Activated CD8-positive, alpha-beta memory T cell treated with anti-CD3 and anti-CD28 coated beads, Interleukin-2, amount 50 U/mL, for 48 hours (primary cell): ENCODE measurements at places on chromosomes 2 and 18.

- no peak for DNase-seq
Measured at GRCh38 chr2:98063291-98063854, 23.6 kb upstream of the VWA3B start.

GRCh38 chr2:20370191-20370590 is 19.5 kb upstream of the PUM2 start:
- peak; percentile 10 for DNase-seq

DNA sequence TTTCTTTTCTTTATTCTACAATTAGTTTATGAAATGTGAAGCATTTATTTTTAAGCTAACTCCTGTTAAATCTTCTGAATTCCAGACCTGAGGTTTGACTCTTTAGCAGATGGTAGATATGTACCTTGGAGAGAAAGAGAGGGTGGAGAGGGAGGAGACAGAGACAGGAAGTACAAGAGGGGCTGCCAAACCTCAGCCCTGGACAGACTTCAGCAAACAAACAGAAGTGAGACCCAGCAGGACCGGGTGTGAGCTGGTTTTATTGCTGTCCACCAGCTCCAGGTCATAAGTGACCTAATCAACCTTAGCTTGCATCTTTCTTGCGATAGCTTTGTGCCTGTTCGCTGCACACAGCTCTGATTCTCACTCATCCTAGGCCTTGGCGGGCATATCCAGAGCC is 168.6 kb downstream of the CNTNAP5 start:
- no peak for DNase-seq

GRCh38 chr2:45889620-45890370 is 238.3 kb downstream of the PRKCE start:
- no peak for DNase-seq

DNA sequence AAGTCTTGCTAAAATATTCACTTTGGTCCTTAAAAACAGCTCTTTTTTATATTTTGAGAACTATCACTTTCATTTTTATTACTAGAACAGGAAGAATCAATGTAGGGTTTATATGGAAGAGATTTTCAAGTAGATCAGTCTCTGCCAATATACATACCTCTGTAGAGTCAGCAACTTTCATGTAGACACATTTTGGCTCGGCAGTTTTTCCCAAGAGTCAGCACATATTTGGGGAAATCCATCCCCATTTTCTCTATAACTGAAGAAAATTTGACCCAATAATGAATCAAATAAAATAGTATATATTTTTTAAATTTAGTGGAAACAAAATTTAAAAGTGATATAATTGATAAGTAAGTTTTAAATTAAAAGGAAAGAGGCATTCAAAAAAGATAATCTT is 329.8 kb upstream of the TFPI start:
- DNase-seq, result no peak

DNA sequence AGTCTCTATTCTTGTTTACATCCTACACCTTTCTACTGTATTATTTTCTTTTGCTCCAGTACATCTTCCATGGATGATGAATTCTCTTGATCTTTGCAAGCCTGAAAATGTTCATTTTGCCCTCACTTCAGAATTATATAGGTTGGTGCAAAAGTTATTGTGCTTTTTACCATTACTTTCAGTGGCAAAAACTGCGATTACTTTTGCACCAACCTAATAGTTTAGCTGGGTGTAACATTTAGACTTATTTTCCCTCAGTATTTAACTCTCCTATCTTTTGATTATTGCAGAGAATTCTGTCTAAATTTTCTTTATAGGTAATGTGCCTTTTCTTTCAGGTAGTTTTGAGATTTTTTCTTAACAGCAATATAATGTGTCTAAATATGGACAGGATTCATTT is 81.8 kb downstream of the SS18 start:
- no peak for DNase-seq

DNA sequence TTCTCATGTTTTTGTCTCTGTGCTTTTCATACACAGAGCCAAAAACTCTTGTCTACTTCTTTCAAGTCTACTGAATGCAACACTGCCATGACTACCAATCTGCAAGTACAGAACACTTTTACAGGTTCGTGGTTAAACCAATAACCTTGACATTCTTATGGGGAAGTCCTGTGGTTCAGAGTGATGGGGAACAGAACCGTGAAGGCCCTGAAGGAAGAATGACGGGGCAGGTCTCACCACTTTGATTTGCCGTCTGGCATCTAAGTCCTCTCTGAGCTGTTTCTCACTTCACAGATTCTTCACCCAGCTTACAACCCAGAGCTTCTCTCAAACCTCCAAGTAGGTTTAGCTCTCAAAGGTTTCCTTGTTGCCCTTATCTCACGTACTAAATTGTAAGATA is 117.5 kb upstream of the SNTG2 start:
- DNase-seq, result no peak

DNA sequence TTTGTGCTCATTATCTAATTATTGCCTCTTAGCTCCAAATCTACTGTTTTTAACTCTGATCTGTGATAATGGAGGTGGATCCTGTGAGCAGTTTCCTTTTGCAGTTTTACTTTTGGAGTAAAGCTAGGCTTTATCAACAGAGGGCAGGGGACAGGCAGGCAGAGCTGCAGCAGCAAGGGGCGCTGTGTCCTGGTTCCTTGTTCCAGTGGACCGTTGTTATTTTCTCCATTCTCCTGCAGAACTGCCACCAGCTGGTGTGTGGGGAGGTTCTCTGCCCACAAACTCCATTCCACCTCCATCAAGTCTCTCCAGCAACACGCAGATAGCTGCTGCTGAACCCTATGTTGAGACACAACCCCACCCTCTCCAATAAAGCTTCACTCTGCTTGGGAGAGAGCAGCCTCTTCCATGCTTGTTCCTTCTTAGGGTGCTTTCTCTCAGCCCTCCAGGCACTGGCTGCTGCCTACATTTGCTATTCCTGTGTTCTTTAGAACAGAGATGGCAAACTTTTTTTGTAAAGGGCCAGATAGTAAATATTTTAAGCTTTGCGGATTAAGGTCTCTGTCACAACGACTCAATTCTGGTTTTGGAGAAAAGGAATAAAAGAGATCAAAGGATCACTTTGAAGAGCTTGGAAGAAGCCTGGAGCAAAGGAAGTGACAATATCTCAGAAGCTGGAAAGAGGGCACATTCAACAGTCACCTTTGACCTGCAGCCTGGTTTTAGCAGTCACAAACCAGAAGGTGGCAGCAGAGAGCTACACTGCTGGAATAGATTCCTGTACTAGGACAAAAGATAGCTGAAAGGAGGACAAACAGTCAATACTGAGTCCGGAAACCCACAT is 208.8 kb downstream of the CCDC178 start:
- DNase-seq, result peak; percentile 71

DNA sequence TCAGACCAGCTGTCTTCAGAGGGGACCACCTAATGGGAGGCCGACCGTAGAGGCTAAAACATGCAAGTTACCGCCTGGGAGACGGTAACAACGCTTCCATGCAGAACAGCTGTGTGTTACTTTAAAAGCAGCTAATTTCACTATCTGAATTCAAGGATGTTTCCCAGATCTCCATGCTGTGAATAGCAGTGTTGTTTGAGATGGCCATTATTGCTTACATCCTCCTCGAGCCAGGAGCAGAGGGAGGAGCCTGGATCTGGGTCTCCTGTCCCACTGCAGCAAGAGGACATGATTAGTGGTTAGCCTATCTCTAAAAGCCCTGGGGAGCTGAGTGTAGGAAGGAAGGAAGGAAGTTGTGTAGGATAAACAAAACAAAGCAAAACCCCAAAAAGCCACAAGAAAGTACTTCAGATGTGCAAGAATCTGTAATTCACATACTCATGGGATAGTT is 50.9 kb downstream of the ACTR2 start:
- DNase-seq, result no peak

DNA sequence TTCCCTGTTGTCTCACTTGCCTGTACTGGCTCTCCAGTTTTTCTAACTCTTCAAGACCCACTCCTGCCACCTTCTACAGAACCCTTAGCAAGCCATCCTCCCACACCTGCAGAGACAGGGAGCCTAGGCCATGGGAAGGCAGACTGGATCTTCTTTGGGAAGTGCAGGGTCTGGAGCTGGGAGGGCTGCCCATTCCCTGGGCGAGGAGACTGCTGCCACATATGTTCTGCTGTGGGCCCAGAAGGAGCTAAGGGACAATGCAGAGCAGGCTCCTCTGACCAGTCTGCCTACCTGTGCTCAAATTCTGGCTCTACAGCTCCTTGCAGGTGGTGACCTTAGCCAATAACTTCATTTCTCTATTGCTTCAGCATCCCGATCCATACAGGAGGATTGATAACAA is 152.1 kb upstream of the CELF4 start:
- no peak for DNase-seq

DNA sequence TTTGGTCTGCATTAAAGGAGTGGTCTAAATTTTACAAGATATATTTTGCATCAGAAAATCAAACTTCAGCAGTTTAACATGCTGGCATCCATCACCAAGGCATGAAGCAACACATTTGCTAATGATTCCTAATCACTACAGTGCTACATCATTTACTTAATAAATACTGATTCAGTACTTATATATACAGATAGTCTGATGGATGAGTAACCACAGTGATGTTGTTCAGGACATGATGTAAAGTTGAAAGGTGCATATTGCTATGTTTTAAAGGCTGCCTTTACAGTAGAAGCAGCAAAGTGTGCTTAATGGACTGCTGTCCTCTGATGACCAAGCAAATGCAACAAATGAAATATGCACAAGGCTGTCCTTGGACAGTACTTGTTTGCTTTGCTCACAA is 11.1 kb downstream of the SUPT7L start:
- no peak for DNase-seq

DNA sequence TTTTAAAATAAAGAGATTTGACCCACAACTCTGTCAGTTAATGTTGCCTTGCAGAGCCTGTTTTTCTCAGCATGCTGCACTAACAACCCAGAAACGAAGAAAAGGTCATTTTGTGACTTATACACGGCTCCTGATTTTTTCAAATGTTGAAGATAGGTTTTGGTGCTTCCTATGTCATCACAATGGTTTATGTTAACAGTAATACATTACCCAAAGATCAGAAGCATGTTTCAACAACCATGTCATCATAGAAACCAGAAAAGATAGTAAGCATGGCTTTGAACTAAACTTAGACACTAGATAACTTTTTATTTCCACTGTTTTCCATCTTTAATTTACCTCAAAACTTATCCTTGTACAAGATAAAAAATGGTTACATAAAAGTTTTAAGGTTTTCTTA is 10.1 kb downstream of the BAZ2B start:
- no peak for DNase-seq

- DNase-seq, result no peak
Measured at GRCh38 chr2:106089611-106090010, 104.5 kb downstream of the UXS1 start.

- DNase-seq, result no peak
Measured at GRCh38 chr2:191629001-191629453, 48.9 kb upstream of the NABP1 start.

DNA sequence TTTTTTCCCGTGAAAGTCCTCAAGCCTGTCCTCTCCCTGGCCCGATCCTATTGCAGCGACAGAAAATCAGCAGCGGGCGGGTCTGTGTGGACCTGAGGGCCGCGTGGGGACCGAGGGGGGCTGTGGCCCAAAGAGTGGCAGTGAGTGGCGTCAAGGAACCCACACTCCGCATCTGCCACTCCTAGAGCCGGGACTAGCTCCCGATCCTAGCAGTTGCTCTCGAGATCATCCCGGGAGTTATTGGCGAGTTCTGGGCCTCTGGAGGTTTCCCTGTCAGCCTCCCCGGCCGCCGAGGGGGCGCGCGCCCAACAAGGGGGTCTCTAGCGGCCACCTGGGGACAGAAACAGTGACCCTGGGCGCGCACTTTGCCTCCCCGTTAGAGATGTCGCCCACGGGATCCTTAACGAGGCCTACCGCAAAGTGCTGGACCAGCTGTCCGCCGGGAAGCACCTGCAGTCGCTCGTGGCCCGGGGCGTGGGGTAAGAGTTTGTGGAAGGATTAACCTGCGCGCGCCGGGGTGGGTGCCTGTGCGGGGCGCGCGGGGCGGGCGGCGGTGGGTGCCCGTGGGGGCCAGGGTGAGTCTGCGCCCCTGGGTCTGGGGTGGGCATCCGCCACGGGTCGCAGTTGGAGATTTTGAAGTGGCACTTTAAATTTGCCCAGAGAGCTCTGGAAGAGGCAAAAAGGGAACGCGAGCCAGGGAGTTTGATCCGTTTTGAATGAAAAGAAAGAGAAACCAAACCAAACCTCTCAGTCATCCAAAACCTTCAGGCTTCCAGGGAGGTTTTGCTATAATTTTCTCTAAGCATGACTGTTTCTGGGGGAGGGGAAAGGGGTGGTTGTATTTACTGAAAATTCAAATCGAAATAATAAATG is 3.5 kb downstream of the ADCYAP1 start:
- DNase-seq, result peak; percentile 56

GRCh38 chr2:75870651-75871137 is 160.0 kb upstream of the GCFC2 start:
- no peak for DNase-seq

GRCh38 chr2:74530239-74531187 is 780 bp downstream of the HTRA2 start:
- peak; percentile 72 for DNase-seq

GRCh38 chr18:76495006-76495370 is at the start of gene ZNF516:
Gene ZNF516, minus strand, starts transcription at chr18:76495242. Its CDS starts 52,188 bp downstream, at chr18:76443054.
- no peak for DNase-seq

DNA sequence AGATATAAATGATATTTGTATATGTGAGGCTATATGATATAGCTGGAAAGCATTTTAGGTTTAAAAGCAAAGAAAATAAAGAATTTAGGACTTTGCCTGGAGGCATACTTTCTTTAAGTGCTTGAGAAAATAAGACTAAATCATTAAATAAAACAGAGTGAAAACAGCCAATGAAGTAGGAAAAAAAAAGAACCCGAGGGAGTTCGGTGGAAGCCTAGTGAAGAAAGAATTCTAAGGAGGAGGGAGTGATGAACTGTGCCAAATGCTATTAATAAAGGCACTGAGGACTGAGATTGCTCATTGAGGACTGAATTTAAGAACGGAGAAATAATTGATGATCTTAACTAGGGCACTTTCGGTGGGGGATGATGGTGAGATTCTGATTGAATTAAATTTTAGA is 573.5 kb downstream of the DSC3 start:
- no peak for DNase-seq

DNA sequence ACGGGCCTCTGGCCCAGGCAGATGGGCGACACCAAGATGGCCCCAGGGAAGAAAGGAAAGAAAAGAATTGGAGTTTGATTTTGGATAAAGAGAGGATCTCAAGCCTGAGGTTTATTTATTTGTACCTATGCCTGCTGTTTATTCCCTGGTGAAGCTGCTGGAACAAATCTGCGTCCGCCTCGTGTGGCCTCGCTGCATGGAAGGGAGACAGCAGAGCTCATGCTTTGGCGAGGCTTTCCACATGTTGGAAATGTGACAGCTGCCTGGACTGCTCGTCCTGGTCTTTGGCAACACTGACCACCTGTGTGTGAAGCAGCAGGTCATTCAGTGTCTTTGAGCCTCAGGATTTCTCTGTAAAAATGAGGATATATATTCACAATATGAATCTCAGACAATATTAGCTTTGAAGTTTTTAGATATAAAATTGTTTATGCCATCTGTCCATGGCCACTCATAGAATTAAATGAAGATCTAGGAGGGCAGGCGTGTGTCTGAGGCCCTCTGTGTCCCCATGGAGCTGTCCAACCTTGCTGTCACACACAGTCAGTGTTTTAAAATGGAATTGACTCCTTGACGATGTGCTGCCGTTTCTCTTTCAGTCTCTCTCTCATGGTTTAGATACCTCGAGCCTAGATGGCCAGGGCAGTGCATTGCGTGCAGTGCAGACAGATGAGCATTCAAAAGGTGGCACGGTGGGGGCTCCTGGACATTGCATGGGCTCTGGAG is 94.3 kb downstream of the SOCS6 start:
- DNase-seq, result no peak
